ENCODE measurements at places on chromosomes 1 and 21. TPM values are rescaled to one million over a fixed set of nuclear protein-coding genes. Genes with fewer than 3 reads are reported as not detected.

CFHR4 gene
- not detected for total RNA-seq

PLA2G5 gene
- total RNA-seq = not detected

SLC44A3 gene
- 2.1 TPM for total RNA-seq

AQP10 gene
- total RNA-seq = not detected

EVA1C gene
- total RNA-seq = 36.4 TPM

FAM72D gene
- 6.1 TPM for total RNA-seq

TFF1 gene
- 25.6 TPM for total RNA-seq

AKT3 gene
- 23.5 TPM for total RNA-seq

ERO1B gene
- 3.4 TPM for total RNA-seq

GJA4 gene
- total RNA-seq = not detected

LCE6A gene
- not detected for total RNA-seq

SHISA4 gene
- total RNA-seq = 17.3 TPM

LMX1A gene
- not detected for total RNA-seq

OLIG2 gene
- not detected for total RNA-seq

CELA2A gene
- not detected for total RNA-seq

BTBD19 gene
- total RNA-seq = 2.4 TPM

All from A549 treated with CpdA at 1 μM for 4 hours (cell line).